ENCODE measurements at places on chromosomes 5 and 9.
A peak's percentile ranks its signal among the peaks of the same experiment; 100 is the strongest.

- H3K36me3 ChIP-seq: no peaks in the 10 kb centered on the region
- peaks cover 1% of the 10 kb centered on the region for H3K27me3 ChIP-seq
- no peak overlapping the region for H3K4me3 ChIP-seq
- no peaks in the 10 kb centered on the region for H3K4me1 ChIP-seq
- no peak overlapping the region for H3K27ac ChIP-seq
Measured at GRCh38 chr9:113319054-113319453, 15.9 kb upstream of the RNF183 start.

- H3K4me3 ChIP-seq: no peak overlapping the region
- no peak overlapping the region for H3K27ac ChIP-seq
- H3K36me3 ChIP-seq: no peaks in the 10 kb centered on the region
- DNase-seq: no peak
- H3K27me3 ChIP-seq: peaks cover 3% of the 10 kb centered on the region
Measured at GRCh38 chr5:107456281-107456715, 214.4 kb downstream of the EFNA5 start.

- no peak overlapping the region for H3K27ac ChIP-seq
- H3K36me3 ChIP-seq: no peaks in the 10 kb centered on the region
- peaks cover 28% of the 10 kb centered on the region for H3K27me3 ChIP-seq
- no peak overlapping the region for H3K4me3 ChIP-seq
- H3K4me1 ChIP-seq: peaks cover 2% of the 10 kb centered on the region
Measured at GRCh38 chr5:84381502-84382362, 2.9 kb downstream of the EDIL3 start.

DNA sequence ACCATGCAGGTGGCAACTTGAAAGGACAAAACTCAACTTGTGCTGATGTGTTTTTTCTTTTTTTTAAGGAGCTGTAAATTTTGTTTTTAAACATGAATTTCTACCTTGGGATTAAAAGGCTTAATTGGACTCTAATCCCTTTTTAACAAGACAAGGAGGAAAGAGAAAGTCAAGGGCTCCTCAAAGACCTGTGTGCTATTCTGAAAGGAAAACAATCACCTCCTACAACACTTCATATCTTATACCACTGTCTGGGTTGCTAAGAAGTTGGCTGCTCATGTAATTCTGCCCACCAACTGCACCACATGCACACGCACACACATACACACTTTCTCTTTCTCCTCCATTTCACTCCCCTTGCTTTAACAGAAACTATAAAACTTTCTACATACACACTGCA is 78.6 kb downstream of the SH3RF2 start:
- DNase-seq: no peak
- peaks cover 4% of the 10 kb centered on the region for H3K27me3 ChIP-seq
- no peaks in the 10 kb centered on the region for H3K4me1 ChIP-seq
- no peak overlapping the region for H3K4me3 ChIP-seq
- H3K36me3 ChIP-seq: no peaks in the 10 kb centered on the region

DNA sequence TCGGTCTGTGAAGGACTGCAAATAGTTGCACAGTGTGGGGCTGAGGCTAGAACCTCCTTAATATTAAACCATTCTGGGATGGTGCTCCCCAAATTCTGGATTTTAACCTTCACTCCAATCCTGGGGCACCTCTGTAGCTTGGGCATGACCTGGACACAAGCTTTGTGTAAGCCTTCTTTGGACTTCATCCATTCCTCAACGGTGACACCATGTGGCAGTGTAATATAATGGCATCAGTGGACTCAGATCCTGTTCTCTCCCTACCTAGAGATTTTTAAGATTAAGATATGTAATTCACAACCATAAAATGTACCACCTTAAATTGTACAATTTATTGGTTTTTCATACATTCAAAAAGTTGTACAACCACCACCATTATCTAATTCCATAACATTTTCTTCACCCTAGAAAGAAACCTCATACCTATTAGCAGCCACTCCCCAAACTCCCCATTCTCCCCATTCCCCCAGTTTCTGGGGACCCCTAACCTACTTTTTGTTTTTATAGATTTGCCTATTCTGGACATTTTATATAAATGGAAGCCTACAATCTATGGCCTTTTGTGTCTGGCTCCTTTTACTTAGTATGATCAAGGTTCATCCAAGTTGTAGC is 4.8 kb upstream of the PLGRKT start:
- DNase-seq: no peak
- no peak overlapping the region for H3K4me3 ChIP-seq
- H3K27me3 ChIP-seq: no peaks in the 10 kb centered on the region
- H3K27ac ChIP-seq: no peak overlapping the region

DNA sequence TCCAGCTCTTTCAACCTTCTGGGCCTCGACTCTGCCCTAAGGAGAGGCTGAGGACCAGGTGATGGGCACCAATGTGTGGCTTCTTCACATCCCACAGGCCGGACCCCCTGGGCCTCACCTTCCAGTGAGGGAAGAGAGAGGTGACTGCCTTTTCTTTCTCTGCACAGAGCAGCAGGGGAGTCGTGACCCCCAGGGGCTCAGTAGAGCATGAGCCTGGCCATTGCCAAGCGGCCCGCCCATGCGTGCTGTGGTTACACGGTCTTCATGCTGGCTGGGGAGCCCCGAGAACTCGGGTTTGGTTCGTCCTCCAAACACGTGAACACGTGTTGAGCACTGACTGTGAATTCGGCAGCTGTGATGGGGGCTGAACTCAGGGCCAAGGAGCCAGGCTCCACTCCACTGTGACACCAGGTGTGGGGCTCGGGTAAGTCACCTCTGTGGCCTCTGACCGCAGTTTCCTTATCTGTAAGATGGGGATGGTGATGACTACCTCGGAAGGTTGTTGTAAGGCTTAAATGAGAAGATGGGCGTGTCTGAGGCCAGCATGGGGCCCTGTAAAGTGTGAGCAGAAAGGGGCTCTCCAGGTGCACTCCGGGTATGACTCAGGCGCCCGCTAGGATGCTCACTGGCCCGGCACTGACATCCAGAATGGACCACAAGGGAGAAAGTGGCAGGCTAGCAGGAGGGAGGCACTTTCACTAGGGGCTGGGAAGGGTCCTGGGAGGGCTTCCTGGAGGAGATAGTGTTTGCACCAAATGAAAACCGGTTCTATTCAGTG is 13.4 kb upstream of the GRHPR start:
- H3K27me3 ChIP-seq: no peaks in the 10 kb centered on the region
- peaks cover 92% of the 10 kb centered on the region for H3K4me1 ChIP-seq
- peak overlapping the region; percentile 98 for H3K27ac ChIP-seq

DNA sequence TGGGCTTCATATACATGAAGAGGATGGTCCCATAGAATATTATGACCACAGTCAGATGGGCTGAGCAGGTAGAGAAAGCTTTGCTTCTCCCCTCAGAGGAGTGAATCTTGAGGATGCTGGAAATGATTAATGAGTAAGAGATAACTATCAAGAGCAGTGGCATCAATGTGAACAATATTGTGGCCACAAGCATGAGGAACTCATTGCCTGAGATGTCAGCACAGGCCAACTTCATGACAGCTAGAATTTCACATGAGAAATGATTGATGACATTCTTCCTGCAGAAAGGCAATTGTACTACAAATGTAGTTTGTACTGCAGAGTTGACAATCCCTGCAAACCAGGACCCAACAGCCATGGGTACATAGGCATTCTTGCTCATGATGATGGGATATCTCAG is 586 bp downstream of the OR13C9 start:
- no peaks in the 10 kb centered on the region for H3K27me3 ChIP-seq
- no peak for DNase-seq
- H3K4me3 ChIP-seq: no peak overlapping the region
- no peaks in the 10 kb centered on the region for H3K36me3 ChIP-seq

DNA sequence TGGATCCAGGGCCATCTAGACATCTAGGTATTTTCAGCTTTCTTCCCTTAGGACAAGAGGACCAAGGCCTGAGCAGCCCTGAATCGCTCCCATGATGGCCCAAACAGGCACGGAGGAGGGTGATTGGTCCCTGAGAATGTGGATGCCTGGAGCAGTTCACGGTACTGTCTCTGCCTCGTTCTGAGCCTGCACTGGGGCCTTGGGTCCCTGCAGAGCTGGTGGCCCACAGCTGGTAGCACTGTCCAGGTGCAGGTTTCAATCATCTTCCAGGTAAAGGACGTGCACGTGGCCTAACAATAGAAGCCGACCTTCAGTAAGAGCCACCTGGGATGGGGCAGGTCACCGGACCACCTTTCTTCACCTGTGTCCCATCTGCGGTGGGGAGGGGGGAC is 19.4 kb upstream of the FCN1 start:
- H3K36me3 ChIP-seq: no peaks in the 10 kb centered on the region
- H3K27ac ChIP-seq: peak overlapping the region; percentile 41
- no peak for DNase-seq
- peaks cover 28% of the 10 kb centered on the region for H3K27me3 ChIP-seq

- no peak overlapping the region for H3K27ac ChIP-seq
- DNase-seq: no peak
- no peak overlapping the region for H3K4me3 ChIP-seq
Measured at GRCh38 chr9:19283072-19283710, 52.7 kb downstream of the DENND4C start.

- DNase-seq: no peak
- no peak overlapping the region for H3K4me3 ChIP-seq
- no peaks in the 10 kb centered on the region for H3K27me3 ChIP-seq
- no peak overlapping the region for H3K27ac ChIP-seq
- H3K36me3 ChIP-seq: no peaks in the 10 kb centered on the region
Measured at GRCh38 chr5:148740079-148740858, 85.9 kb upstream of the HTR4 start.

- no peaks in the 10 kb centered on the region for H3K27me3 ChIP-seq
- no peak for DNase-seq
- H3K4me1 ChIP-seq: no peaks in the 10 kb centered on the region
Measured at GRCh38 chr5:163489055-163489744, 16.2 kb upstream of the MAT2B start.

DNA sequence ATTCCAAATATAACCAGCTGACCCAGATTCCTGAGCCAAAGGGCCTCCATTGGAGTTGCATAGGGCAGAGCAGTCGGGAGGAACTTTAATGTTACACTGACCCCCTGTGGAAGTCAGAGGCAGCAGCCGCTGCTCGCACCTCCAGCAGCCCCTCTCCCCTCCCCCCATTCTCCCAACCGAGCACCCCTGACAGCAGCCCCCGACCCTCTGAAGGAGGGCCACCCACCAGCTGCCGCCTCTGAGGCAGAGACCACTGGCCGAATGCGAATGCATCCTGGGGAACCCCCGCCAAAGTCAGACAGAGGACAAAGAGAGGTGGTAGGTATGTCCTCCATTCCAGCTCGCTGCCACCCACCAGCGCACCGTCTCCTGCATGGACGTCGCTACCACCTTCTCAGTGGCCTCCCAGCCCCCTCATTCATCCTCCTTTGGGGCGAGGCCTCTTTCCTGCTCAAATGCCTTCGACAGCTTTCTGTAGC is 231.0 kb downstream of the CDK5RAP2 start:
- peaks cover 7% of the 10 kb centered on the region for H3K27me3 ChIP-seq
- no peak overlapping the region for H3K27ac ChIP-seq
- no peaks in the 10 kb centered on the region for H3K4me1 ChIP-seq
- no peak overlapping the region for H3K4me3 ChIP-seq
